HEK293T (cell line): ENCODE measurements at places on chromosomes 3 and 15.

DNA sequence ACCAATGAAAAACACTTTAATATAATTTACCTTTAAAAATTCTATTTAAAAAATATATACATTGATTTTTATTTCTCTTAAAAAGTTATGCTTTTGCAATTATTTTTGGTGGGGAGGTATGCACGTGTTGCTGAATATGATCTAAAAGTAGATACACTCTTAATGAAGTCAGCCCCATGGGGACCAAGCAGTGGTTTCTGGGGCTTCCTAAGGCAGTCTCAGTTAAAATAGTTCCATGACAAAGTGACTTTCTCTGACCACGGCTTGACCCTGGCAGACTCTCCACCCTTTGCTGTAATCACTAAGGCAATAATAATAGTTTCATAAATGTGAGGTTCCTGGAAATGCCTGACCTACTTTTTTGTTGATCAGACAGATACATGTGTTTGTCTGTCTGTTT lies 50.4 kb downstream of the CCR4 start:
- DNase-seq = no peak

DNA sequence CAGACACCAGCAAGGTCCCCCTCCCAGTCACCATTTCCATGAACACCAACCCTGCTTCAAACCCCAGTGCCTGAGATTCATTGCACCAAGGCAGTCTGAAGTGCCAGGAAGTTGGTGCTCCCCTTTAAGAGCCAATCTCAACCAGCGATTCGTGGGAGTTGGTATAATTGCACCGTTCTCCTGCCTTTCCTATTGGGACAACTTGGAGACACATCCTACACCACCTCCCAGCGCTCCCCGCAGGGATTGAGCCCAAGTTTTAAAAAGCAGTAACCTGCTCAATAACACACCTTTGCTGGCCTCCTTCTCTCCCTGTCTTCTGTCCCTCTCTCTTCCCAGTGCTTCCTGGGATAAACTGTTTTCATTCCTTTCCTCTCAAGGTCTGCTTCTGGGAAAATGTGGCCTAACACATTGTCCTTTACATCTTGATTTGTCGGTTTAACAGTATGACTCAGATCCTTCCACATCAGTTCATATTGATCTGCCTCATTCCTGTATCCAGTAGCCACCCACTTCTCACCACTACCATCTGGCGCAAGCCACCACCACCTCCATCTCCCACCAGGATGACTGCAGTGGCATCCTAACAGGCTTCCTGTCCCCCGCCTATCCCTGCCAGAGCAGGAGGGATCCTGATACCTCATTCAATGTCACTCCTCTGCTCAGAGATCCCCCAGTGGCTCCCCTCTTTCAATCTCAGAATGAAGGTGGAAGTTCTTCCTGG lies 37.8 kb upstream of the HRH1 start:
- no peak for DNase-seq

DNA sequence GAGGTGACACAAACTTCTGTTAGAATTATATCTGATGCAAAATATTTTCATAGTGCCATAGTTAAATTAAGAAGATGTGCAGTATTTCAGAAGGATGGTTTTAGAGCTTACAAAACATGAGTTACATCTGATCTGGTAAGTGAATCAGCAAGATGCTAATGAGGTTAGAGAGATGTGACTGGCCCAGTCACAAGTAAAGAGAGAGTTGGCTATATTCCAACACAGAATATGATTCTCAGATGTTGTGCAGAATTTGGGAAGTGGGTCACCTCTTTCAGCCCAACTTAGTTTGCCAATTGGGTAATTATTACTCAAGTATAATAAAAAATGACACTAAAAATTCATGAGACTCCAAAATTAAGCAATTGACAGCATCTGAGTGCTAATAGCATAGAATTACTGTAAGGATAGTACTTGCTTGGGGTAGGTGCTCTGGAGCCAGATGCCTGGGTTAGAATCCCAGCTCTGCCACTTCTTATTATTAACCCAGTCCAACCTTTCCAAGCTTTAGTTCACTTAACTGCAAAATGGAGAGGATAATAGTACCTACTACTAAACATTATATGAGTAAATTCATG lies 30.8 kb downstream of the P2RY1 start:
- DNase-seq = no peak

- no peak for DNase-seq
Observed at GRCh38 chr3:141986548-141987107, 110.2 kb downstream of the ATP1B3 start.

GRCh38 chr3:60953351-60953750 lies 297.9 kb downstream of the FHIT start:
- DNase-seq = no peak

GRCh38 chr3:170869239-170869590 lies 780 bp downstream of the RPL22L1 start:
- DNase-seq = no peak

- no peak for DNase-seq
Observed at GRCh38 chr3:98971169-98971681, 69.7 kb upstream of the DCBLD2 start.
